ENCODE measurements at places on chromosomes 6 and 20. TPM values are rescaled to one million over a fixed set of nuclear protein-coding genes. Genes with fewer than 3 reads are reported as not detected.
A peak's percentile ranks its signal among the peaks of the same experiment; 100 is the strongest.

Gene MUCL3
- not detected for total RNA-seq

Gene GNMT
- not detected for total RNA-seq

GRCh38 chr6:79833264-79833963 is 113.9 kb downstream of the ELOVL4 start:
- H3K27me3 ChIP-seq = no peaks in the 10 kb centered on the region
- H3K36me3 ChIP-seq = no peaks in the 10 kb centered on the region
- DNase-seq = no peak
- no peak overlapping the region for H3K4me3 ChIP-seq

GRCh38 chr20:35616465-35617396 is 1.1 kb downstream of the SPAG4 start:
- peak; percentile 99 for DNase-seq
- H3K27me3 ChIP-seq = no peaks in the 10 kb centered on the region
- H3K4me1 ChIP-seq = peaks cover 13% of the 10 kb centered on the region
- peaks cover 5% of the 10 kb centered on the region for H3K36me3 ChIP-seq
